SHP77 (cell line): ENCODE measurements at places on chromosomes 13 and 19.

- DNase-seq: no peak
These were observed 721 bp downstream of the TNFSF11 start for GRCh38 chr13:42574435-42575311.

GRCh38 chr13:26412936-26413716, 144.4 kb upstream of the WASF3 start:
- DNase-seq: no peak

DNA sequence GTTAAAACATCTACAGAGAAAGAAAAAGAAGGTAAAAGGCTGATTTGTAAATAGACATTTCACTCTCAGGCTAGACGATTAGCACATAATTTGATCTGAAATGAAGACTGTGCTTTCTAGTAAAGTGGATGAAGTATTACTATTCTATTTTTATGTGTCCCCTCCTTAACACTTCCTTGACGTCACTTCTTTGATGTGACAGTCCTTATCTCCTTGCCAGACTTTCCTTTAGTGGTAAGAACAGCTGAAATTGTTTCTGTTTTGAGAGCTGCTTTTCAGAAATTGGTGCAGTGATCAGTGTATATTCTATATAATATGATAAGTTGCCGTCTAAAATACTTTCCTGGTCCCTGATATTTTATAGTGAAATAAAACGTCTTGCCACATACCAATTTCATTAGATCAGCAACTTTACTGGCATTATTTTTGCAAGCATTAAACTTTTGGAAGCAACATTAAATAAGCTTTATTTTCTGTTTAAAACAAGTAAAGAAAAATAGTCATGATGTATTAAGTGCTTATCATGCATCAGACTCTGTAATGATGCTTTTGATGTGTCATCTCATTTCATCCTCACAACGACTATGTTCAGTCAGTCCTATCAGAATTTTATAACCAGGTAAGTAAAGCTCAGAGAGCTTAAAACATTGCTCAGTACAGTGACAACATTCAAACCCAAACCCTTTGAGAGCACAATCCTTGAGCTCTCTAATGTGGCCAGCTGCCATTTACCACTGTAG, 210.3 kb upstream of the PCDH9 start:
- DNase-seq: no peak

DNA sequence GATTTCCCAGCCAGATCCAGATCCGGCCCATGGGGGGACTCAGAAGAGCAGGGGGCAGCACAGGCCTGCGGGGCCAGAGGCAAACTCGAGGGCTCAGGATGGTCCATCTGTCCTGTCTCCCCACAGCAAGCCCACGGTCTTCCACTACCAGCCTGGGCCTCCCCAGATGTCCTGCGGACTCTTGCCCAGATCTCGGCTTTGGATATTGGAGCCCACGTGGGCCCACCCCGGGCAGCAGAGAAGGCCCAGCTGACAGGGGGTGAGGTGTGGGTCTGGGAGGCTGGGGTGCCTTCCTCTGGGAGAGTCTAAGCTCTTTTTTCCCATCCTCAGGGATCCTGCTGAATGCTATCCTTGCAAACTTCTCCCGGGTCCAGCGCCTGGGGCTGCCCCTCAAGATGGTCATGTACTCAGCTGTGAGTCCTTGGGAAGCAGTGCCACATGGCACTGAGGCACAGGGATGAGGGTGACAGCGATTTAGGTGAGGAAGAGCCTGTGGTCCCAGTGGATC, 3.4 kb downstream of the ACP4 start:
- no peak for DNase-seq

- DNase-seq: no peak
These were observed 98.8 kb downstream of the ING1 start for GRCh38 chr13:110812121-110812868.

- no peak for DNase-seq
These were observed 40.6 kb downstream of the WDFY2 start for GRCh38 chr13:51624695-51625345.

DNA sequence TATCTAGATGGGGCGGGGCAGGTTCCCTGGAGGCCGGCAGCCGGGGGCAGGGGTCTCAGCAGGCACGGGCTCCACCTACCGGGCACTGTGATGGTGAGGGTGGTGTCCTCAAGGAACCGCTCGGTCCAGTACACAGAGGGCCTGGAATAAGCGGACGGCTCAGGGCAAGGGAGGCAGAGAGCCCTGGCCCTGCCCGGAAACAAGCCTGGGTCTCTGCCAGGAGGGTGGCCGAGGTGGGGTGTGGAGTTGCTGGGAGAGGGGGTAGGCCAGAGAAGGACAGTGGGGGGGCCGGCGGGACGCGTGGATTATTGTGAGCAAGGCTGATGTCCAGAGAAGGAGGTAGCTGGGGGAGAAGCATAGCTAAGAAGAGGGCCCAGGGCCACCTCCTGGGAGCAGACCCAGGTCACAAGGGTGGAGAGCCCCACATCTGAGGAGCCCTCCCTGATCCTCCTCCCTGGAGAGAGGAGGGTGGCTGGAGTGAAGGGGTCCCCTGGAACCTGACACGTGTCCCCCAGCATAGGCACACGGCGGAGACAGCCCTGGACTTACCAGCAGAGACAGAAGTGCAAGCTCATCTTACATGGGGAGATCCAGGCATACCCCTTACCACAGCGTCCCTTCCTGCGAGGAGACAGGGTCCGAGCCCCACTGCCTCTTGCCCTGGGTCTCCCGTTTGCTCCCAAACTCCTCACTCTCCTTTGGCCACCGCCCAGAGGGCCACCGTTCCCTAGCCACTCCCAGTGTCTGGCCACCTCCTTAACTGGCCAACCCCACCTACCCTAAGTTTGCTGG, 29.0 kb upstream of the MIER2 start:
- DNase-seq: no peak

DNA sequence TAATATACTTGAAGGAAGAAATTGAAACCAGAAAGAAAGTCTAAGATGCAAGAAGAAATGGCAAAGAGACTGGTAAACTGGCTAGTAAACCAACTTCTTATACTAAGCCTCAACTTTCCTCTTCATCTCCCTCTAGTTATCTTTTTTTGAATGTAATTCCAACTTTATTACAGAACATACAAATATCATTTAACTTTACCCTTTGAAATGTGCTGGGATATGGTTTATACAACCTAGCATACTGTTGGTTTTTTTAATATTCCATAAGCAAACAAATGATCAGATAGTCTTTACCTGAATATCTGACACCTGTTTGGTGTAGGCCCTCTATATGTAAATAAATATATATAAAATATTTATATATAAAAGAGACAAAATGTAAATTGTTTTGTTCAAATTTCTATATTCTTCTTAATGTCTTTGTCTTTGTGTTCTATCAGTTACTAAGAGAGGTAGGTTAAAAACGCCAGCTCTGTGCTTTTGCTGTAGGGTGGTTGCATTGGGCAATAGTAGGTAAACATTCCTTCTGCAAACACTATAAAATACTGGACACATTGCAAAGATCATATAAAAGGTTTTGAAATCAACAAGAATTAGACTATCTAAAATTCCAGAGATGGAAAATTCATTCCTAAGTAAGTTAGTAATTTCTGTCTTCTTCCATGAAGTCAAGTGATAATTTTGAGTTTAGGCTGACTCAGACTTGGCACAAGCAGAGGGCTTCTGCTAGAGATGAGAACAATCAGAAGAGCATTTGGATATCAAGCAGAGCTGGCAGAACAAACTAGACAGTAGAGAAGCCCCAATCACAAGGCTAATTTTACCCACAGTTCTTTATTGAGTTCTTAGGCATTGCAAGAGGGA, 383.3 kb downstream of the RFC3 start:
- DNase-seq: no peak

GRCh38 chr19:18803550-18804138, 12.5 kb upstream of the COMP start:
- DNase-seq: no peak

- DNase-seq: no peak
These were observed at the start of gene ERFL for GRCh38 chr19:41928221-41928683. Gene ERFL (minus strand): TSS chr19:41928449. CDS start chr19:41912919, 15,530 bp downstream.

GRCh38 chr19:41541990-41542584, 33.9 kb upstream of the CEACAM21 start:
- peak; percentile 28 for DNase-seq

DNA sequence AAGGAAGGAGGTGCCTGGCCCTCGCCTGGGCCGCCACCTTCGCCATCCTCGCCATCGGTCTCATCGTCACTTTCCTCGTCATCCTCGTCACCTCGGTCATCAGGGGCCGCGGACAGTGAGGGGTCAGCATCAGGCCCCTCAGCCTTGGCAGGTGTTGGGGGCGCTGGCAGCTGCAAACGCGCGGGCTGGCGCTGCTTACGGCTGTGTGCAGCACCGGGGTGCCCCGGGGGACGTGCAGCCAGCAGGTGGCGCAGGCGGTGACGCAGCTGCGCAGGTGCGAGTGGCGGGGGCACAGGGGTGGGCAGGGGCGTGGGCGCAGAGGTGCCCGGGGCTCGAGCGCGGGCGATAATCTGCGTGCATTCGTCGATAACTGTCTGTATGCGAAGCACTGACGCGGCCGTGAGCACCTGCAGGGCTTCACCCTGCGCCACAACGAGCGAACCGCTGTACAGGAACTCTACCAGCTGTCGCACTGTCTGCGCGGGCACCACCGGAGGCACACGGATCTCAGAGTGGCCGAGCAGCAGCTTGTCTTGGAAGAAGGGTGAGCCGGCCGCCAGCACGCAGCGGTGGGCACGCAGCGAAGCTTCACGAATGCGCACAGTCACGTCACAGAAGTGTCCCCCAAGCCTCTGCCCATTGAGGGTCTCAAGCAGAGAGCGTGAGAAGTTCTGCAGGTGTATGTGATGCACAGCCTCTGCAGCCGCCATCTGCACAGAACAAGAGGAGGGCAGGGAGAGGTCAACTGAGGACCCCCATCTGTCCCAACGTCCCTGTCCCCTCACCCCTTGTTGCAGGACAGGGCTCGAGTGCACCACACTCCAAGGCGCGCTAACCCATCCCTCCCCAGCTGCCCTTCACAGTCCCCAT, 2.4 kb downstream of the ZBTB45 start:
- DNase-seq: no peak

GRCh38 chr19:47610902-47611301, 2.0 kb downstream of the BICRA start:
- DNase-seq: no peak

DNA sequence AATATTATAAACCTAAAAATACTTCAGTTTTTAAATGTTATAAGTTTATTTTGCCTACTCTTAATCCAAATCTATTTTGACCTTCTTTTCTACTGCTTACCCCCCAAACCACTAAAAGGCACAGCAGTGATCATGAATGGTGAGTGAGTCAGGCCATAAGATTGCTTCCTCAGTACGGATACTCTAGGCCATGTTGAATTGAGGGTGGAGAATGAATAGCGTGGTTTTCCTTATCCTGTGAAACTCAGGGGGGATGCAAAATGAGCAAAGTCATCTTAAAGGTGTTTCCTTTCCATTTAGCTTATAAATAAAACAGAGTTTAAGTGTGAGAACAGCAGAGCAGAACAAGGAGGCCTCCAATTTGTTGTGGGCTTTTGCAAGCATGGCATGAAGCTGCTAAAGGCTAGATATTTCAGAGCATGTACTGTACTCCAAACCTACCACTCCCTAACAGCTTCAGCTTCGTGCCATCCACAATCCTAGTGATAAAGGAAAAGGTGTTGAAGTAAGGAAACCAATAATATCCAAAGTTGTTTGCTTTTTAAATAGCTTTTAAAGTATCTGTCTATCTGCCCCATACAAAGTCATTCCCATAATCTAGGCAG, 25.0 kb downstream of the SERPINE3 start:
- no peak for DNase-seq

- DNase-seq: no peak
These were observed 20.3 kb downstream of the ALOX5AP start for GRCh38 chr13:30755678-30756077.

GRCh38 chr13:108657519-108657918, 28.1 kb downstream of the MYO16 start:
- no peak for DNase-seq

DNA sequence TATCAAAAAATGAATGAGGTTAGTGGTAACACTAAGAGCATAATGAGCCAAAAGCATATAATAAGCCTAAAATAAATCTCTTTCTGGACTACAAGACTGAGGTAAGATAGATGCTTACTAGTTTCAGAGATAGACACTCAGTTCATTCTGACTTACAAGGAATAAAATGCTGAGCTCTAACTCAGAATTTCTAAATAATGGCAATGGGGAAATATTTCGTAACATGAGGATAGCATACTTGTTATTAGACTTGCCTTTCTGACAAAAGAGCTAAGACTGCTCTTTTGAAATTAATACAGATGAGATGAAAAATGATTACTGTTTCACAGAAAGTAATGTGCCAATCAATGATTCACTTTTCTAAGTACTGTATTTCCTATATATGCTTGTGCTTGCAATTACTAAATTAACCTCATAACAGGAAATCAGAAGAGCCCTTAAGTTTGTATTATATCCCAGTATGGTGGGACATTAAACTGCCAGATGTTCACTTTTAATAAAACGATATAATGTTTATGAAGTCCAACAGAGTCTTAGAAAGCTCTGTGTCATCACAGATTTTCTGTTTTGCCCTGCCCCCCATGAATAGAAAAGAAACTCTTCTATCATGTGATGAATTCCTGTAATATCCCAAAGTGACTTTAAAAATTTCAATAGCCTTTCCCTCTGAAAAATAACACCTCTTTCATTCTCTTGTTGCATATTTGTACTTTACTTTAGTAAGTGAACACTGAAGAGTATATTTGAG, 2771.0 kb upstream of the PCDH20 start:
- DNase-seq: no peak

- DNase-seq: no peak
These were observed 152.8 kb downstream of the LHFPL6 start for GRCh38 chr13:39450176-39450575.

DNA sequence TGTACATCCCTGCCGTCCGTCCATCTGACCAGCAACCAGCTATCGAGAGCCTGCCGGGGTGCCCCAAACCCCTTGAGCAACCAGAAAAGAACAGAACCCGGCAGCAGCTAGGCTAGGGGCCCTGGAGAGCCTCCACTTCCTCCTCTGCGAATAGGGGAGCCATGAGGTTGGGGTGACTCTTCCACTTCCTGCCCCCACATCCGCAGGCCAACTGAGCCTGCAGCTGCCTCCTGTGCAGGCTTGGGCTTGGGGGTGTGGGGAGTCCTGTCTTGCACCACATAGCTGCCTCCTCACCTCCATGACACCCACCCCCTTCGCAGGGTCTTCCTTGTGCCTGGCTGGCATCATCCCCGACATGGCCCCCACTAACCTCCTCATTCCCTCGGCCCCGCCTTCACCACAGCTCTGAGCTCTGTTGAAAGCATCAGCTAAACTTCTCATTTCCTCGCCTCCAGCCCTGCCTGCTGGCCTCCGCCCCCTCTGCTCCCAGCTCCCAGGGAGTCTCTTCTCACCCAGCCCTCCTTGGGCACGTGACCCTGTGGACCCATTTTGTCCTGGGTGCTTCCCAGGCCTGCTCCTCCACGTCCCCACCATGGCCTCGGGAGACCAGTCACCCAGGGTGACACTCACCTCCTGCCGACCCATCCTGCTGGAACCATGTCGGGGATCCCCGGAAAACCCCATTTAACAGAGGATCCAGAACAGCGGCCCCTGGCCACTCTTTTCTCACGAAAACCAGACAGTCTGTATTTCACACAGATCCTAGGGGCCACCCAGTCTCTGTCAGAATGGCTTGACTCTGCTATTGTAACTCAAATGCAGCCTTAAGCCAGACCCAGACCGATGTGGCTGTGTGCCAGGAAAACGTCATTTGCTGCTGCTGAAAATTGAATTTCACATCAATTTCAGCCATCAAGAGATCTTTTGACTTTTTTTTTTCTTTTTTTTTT, 50.4 kb downstream of the MYO9B start:
- no peak for DNase-seq
